NCI-H2171 treated with DMSO at 0.1 percent for 48 hours (cell line): ENCODE measurements at places on chromosomes 6 and 20.

DNA sequence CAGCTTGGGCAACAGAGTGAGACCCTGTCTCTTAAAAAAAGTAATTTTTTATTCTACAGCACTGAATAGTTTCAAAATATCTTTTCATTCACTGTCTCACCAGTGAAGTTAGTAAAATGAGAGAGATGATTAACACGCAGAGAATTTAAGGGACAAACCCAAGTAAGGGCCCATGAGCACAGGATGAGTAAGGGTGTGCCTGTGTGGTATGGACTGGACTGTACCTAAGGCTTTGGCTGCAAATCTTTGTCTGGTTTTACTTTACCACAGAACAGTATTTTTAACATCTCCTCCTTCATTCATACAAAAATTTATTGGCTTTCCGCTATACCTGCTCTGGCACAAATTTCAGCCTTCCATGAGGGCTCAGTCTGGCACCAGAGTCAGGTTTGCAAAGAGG lies 433.3 kb downstream of the UTRN start:
- no peak for DNase-seq

GRCh38 chr6:166439366-166440091 lies 56.8 kb upstream of the MPC1 start:
- DNase-seq, result peak; percentile 21

GRCh38 chr6:41021832-41022231 lies 17.2 kb downstream of the UNC5CL start:
- DNase-seq, result peak; percentile 25

DNA sequence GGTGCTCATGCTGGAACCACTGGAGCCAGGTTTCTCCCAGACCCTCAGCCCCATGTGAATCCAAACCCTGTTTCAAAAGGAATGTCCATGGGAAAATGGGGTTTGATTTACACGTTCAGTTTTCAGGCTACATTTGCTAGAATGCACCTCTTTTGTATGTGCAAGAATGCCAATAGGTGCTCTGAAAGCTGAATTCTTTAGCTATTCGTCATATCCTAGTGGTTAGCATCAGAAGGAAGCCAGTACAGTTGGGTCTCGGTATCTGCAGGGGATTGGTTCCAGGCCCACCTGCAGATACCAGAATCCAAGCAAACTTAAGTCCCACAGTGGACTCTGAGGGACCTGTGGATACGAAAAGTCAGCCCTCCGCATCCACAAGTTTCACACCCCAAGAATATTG lies 93.4 kb downstream of the UST start:
- no peak for DNase-seq

DNA sequence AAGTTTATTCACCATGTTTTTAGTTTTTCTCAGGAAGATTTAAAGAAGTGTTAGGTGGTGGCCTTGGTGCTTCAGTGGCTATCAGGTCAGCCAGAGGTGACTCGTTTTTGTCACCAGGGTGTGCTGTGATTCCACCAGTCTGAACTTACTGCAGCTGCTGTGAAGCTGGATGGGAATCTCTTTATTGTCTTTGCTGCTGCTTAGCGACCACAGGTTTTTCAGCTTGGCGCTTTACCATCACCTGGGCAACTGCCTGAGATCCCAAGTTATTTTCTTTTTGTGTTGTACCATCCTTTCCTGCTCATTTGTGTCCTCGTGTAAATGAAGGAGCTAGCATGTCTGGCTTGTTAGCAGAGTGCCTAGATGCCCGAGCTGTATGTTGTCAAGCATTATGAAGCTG lies 146.9 kb downstream of the MACROD2 start:
- peak; percentile 88 for DNase-seq

- DNase-seq, result peak; percentile 95
Observed at GRCh38 chr20:5788385-5788895, 38.2 kb downstream of the SHLD1 start.

GRCh38 chr6:43052842-43053544 lies 658 bp downstream of the CUL7 start:
- peak; percentile 8 for DNase-seq

DNA sequence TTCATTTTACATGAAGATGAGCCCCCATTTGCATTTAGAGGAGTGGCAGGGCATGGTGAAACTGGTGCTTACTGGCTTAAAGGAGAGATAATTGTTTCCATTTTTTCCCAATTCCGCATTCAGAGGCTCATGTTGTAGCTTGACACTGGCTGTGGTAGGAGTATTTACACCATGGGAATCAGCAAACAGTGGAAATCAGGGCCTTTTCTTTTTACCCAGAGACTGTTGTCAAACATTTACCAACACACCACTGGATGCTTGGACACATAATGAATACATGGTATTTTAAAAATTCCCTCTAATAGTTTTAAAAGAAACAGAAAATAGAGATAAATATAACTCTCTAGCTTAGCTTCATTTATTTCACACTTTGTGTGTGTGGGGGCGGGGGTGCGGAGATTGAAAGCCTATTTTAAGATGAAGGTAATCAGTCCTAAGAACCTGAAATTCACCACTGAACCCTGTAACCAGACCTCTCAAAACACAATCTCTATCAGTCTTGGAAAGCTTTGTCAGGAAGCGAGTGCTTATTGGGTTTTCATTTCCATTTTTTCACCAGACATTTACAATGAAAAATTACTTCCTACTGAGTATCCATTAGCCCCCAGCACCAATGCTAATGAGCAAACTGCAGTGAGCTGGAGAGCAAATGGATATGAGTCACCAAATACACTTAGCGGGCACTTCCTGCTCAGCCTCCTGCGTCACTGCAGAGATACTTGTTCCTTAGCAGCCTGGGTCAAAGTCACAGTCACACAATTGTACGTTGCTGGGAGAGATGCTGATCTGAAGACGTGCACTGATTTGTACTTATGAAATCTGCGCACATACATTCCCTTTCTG lies 532.0 kb downstream of the BCKDHB start:
- no peak for DNase-seq
